Dorsolateral prefrontal cortex (tissue), 122 donors: ENCODE measurements at places on chromosomes 12 and 14.

DNA sequence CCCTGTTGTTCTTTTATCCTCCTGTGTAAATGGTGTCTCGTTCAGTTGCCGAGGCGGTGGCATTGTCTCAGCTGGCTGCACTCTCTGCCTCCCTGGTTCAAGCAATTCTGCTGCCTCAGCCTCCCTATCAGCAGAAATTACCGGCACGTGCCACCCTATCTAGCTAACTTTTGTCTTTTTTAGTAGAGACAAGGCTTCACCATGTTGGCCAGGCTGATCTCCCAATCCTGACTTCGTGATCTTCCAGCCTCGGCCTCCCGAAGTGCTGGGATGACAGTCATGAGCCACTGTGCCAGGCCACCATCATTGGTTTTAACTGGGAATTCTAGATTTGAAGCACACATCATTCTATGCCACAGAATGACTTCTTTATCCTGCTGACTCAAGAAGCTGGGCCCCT lies 175.3 kb upstream of the ALG10B start:
- DNase-seq, result no peak

DNA sequence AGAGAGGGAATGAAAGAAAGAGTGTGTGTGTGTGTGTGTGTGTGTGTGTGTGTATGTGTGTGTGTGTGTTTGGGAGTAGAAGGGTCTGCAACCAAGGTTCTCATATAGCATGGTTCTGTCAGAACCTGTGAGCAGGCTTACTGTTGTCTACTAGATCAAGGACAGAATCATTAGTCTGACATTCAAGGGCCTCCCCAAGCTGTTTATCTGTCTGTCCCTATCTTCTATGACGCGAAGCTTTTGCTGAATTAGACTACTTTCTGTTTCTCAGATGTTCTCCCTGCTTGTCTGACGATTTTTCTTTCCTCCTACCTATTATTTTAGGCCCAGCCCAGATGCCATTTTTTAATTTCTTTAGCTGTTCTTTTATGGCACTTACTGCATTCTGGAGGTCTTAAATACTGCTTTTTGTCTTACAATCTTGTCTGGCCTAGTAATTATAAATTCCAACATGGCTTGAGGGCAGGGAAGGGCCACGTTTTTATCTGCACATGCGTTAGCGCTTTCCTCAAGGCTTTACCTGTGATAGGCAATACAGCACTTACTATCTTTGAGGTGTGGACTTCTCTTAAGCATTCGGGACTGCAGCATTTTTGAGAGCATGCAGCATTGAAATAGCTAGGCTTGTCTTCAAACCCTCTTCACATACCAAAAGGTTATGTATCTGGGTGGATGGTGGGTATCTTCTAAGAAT lies 150.2 kb downstream of the TTLL5 start:
- DNase-seq, result no peak

DNA sequence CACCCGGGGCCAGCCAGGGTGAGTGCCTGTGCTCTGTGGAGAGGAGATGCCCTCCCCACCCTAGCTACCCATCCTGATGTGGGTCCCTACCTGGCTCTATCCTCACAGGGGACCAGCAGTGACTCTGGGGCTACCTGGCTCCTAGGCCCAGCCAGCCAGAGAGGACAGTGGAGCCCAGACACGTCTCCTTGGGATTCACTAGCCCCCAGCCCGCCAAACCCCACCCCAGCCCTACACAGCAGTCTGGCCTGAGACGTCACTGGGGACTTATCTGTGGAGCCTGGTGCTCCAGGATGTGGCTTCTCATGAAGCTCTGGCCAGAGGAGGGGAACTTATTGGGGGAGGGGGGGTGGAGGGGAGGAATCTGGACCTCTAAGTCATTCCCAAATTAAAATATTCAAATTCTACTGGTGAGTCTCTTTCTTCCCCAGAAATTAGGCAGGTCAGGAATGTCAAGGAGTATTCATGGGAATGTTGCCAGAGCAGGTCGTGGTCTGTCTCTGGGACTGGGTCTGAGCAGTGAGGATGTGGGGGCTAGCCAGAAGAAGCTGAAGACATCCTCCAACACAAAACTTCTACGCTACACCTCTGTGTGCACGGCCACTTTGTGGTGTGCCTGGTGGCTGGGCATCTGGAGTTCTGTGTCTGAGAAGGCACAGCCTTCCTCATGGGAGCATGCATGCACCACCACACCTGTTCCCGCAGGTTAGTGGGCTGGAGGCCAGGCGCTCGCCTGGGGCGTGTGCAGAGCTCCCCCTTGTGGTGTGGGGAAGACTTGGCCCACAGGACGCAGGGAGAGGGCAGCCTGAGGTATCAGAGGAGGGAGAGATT lies 2.7 kb downstream of the CMTM5 start:
- DNase-seq, result no peak

- DNase-seq, result peak; percentile 76
Observed at GRCh38 chr14:32939254-32940065, 781 bp downstream of the NPAS3 start.

DNA sequence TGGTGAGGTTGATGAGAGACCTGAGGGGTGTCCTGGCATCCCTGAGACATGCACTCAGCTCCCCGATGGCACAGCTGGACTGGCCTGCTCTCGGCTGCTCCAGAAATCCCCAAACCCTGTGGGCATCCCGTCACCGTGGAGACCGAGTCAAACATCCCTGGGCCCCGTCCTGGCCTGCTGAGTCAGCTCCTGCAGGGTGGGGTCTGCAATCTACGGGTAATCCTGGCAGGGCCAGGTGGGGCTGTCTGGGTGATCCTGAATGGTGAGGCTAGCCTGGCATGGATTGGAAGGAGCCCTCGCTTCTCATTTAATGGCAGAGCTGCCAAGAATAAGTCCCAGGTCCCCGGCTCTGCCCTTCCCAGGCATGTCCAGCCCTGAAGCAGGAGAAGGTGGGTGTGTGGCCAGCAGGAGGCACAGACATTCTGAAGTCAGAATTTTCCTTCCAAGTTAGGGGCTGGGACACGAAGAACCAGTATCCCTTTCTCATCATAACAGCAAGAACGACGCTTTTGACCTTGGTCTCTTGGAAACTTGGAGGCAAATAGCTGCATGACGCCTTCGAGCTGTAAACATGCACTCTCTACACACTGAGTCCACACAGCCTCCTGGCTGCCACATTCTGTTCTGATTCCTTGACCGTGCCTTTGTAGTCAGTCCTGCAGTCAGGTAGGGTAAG lies 17.7 kb upstream of the SERPINA4 start:
- DNase-seq, result no peak

GRCh38 chr12:59651229-59651920 lies 55.5 kb downstream of the SLC16A7 start:
- no peak for DNase-seq

DNA sequence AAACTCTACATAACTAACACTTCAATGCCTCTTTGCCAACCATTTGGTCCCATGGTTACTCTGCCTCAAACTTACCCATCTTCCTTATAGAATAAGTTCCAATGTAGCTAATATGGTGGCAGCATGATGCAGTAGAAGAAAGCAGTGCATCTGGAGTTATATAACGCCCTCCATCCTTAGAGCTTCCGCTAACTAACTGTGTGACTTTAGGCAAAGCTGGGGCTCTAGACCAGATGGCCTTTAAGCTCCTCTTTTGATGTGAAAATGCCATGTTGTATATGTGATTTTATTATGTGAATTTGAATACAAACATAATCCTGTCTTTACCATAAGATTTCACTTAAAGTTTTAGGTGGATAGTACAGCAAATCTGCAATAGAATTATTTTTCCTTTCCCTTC lies 6.1 kb downstream of the ABCD2 start:
- no peak for DNase-seq

DNA sequence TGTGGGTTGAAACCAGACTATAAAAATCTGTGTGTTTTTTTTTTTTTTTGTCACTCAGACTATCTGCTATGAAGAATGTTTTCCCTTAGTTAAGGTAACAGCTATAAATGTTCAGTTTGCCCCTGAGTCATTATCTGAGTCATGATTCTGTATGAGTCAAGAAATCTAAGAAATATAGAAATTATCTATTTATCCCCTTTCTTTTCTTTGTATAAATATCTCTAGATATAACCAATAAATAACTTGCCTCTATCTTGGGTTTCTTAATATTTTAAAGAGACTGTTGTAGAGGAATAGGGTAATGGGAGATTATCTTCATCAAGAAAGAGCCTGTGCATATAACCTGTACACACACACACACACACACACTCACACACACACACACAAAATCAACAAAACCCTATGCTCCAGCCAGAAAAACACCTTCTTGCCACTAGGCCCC lies 161.7 kb upstream of the EEA1 start:
- DNase-seq, result no peak

GRCh38 chr14:101318271-101318670 lies 243.0 kb upstream of the DIO3 start:
- DNase-seq, result no peak

GRCh38 chr12:114311974-114312373 lies 94.0 kb downstream of the TBX5 start:
- no peak for DNase-seq

GRCh38 chr14:42047421-42048055 lies 440.9 kb downstream of the LRFN5 start:
- no peak for DNase-seq

- DNase-seq, result no peak
Observed at GRCh38 chr14:67574156-67574555, 25.9 kb downstream of the PIGH start.

DNA sequence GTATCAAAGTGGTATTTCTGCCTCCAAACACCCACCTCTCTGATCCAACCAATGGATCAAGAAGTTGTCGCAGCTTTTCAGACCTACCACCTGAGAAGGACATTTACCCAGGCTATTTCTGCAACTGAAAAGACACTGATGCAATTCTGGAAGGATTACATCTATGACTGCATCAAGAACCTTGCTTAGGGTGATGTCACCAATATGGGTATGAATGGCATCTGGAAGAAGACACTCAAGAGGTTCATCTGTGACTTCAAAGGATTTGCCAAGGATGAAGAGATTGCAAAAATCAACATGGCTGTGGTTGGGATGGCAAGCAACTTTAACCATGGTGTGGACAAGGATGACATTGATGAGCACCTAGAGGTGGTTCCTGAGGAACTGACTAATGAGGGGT lies 154.2 kb downstream of the PCNX1 start:
- no peak for DNase-seq

DNA sequence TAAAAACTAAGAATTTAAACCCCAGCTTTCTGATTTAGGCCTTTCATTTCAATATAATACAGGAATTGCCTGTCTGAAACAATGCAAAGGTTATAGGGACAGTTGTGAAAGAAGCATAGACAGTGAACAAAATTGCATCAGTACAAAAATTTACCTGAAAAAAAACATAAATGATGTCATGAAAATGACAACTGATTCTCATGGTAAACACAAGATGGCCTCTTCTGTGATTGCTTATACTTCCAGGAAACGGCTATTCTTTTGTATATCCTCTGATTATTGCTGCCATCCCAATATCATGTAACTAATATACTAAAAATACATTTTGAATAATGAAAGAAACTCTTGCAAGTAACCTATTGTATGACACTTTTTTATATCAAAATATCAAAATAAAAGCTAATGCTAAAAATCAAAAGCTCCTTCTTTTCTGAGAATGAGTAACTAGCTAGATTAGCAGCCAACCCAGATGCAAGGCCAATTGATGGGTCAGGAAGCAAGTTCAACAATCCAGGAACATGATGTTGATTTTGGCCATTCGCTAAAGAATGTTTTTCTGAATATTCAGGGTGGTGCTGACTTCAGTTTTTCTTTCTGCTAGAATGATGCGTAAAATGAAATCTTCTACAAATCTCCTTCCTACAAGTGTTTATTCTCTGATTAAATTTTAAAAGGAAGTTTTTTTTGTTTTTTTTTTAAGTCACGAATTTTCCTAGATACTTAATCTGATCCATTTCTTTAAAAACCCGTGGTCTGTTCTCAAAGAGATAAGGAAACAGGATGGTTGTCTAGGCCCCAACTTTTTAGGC lies 83.6 kb downstream of the ALX1 start:
- no peak for DNase-seq

DNA sequence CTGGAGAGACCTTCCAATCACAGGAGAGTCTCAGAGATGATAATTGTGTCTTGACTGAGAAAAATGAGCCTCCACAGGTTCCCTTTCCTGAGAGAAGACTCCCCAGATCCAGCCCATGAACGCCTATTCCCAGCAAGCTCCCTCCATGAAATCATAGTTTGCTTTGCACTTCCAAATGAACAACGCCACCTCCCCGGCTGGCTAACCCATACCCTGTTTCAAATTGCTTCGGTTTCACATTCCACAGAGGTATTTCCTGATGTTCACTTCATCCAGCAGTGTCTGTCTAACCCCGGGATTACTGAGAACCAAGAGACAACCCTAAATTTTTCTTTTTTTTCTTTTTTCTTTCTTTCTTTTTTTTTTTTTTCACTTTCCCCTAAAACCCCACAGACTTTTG lies 124.1 kb upstream of the RFLNA start:
- no peak for DNase-seq

DNA sequence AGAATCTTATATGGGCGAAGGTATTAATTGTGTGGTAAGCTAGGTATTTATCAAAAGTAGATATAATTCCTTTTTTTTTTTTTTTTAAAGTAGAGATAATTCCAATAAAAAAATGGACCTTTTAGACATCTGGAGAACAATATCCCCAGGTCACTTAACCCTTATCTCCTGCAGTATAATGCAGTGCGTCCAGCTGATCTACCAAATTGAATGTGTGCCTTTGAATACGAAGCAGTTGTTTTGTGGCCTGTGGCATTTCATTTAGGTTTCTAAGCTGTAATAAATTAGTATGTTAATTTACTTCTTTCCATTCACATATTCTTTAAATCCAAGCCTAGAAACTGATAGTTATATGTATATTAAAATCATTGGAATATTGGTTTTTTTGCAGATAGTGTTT lies 3.1 kb downstream of the FUT8 start:
- no peak for DNase-seq

GRCh38 chr12:14317362-14318146 lies 47.9 kb upstream of the ATF7IP start:
- DNase-seq, result no peak

DNA sequence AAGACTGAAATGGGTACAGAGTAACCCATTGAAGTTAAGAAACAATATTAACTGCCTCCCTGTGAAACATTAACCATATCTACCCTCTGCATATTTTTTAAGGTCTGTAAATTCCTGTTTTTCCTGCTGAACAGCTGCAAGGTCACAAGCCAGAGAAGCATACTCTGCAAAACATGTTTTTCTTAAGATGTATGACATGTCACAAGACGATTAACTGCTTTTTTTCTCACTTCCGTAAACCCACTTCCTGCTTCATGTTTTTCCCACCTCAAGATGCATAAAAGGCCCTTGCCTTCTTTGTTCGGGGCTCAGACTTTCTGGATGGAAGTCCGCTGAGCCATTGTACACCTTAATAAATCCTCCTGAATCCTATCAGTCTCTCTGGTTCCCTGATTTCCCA lies 504.7 kb upstream of the MIS18BP1 start:
- no peak for DNase-seq

- peak; percentile 54 for DNase-seq
Observed at GRCh38 chr12:64780531-64781279, 21.5 kb upstream of the GNS start.
